ENCODE measurements at places on chromosomes 16 and 17. TPM values are rescaled to one million over a fixed set of nuclear protein-coding genes. Genes with fewer than 3 reads are reported as not detected.

ZP2 gene
- total RNA-seq, result not detected

ACSM2A gene
- total RNA-seq, result not detected

DNA sequence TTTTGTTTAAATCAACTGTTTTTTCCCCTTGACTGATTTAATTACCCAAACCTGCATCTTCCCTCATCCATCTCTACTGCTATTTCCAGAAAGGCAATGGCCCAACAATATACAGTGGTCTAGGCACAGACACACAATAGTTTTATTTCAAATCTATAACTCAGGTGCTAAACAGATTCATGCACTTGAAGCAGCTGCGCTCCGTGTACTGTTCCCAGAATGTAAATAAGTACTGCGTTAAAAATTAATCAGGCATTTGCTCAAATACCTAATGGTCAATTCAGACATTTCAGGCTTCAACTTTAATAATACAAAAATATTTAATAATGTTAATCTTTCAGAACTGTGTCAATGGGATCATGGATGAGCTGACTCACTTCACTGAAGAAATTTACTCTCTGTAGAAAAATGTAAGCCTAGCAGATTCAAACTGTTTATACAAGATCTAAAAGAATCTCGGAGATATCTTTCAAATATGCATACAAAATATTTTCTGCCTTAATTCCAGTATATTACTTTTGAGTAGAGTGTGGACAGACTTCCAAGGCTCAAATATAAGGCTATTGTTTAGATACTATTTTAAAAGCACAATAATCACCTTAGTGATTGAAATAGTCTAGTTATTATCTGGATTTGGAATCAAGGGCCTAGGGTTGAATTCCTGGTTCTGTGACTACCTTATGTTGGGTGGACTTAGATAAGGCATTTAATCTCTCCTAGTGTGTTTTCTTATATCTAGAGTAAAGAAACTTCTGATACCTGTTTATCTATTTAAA, 97.4 kb upstream of the PSMD7 start:
- no peak overlapping the region for H3K4me3 ChIP-seq
- peak; percentile 4 for DNase-seq
- H3K36me3 ChIP-seq, result no peaks in the 10 kb centered on the region
- no peaks in the 10 kb centered on the region for H3K27me3 ChIP-seq
- peaks cover 1% of the 10 kb centered on the region for H3K4me1 ChIP-seq
- no peak overlapping the region for H3K27ac ChIP-seq

- no peaks in the 10 kb centered on the region for H3K27me3 ChIP-seq
- no peak for DNase-seq
Measured at GRCh38 chr17:80719449-80719848, 174.8 kb downstream of the RPTOR start.

KRTAP4-6 gene
- not detected for total RNA-seq

DNA sequence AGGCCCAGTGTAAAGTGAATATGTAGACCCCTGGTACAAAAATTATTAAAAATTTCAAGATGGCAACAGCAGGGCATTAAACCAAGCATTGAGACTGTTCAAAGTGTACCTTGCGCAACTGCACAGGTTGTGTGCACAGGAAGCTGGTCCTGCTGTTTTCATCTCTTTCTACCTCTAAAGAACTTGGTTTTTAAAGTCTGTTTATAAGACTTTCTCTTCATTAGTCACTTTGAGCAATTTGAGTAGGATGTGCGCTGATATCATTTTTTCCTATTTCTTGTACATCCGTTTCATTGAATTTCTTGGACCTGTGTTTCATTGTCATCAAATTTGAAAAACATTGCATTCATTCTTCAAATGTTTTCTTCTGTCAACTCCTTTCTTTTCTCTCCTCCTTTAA, 16.8 kb upstream of the PMP22 start:
- no peak overlapping the region for H3K4me3 ChIP-seq
- peaks cover 10% of the 10 kb centered on the region for H3K4me1 ChIP-seq
- H3K27me3 ChIP-seq, result no peaks in the 10 kb centered on the region
- no peaks in the 10 kb centered on the region for H3K36me3 ChIP-seq

DNA sequence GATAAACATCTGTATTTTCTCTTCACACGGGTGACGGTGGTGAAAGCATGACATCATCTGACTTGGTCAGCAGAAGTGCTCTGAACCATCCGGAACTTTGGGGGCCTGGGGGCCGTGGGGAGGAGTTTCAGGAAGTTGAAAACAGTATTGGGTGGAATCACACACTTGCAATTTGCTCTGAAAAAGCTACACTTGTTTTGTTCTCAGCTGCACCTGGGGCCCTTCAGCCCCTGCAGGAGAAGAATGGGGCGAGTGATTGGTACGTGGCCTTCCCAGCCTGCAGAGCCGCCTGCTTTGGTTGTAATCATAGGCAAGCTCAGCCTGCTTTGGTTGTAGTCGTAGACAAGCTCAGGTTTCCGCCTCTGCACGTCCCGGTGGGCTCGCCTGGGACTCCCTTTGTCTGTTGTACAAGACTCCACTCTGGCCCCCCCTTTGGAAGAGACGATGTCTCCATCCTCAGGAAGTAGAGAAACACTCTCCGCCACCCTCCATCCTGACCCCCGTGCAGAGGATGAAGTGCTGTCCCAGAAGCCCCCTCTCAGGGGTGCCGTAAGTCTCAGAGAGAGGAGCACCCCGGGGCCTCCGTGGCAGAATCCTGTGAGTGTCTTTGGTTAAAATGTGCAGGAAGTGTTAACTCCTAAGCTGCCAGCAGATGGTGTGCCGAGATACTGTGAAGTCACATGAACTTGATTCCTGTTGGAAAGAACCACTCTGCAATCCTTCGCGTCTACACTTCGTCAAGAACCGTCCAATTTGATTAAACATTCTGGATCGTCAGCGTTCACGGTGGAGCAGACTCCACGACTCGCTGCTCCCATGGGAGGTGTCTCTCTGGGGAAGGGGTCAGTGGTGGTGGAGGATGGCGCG, 5.4 kb downstream of the BANP start:
- peak overlapping the region; percentile 55 for H3K27ac ChIP-seq
- H3K36me3 ChIP-seq, result peaks cover 4% of the 10 kb centered on the region
- H3K4me3 ChIP-seq, result no peak overlapping the region

NOTUM gene
- total RNA-seq, result not detected

DNA sequence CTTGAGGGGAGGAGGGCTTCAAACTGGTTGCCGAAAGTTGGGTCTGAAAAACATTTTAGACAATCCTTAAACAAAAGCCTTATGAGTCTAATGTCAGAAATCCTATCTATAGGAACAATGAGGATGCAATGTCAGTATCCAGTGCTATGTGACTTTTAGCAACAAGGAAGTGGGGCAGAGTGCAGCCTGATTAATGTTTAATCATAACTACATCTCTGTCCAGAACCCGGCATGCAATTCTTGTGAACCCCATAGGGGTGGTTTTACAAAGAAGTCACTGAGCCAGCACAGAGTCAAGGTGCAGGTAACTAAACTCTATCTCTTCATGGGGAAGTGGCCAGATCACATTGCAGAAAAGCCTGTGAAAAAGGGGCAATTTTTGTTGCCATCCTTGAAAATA, 267.5 kb downstream of the HS3ST4 start:
- no peaks in the 10 kb centered on the region for H3K36me3 ChIP-seq
- no peak for DNase-seq
- no peak overlapping the region for H3K4me3 ChIP-seq
- H3K27ac ChIP-seq, result no peak overlapping the region
- no peaks in the 10 kb centered on the region for H3K4me1 ChIP-seq

DNA sequence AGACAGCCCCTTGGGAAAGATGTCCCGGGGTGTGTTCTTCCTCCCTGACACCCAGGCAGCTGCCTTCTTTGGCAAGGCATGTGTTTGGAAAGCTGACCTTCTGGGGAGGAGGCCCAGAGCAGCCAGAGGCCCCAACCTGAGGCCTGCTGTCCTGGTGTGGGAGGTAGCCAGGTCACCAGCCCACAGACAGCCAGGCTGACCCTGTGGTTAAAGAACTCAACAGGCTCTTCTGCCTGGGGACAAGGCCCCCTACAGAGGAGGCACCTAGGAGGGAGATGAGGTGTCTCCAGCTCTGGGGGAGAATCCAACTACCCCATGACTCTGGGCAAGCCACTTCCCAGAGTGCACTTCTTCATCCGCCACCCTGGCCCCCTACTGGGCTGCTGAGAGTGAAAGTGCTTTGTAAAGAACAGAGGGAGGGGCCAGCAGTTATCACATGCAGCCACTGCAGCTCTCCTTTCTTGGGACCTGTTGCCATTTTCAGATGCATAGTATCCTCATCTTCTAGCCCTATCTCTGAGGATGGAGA, 13.1 kb upstream of the SREBF1 start:
- H3K27me3 ChIP-seq, result no peaks in the 10 kb centered on the region
- peak; percentile 43 for DNase-seq
- peak overlapping the region; percentile 9 for H3K27ac ChIP-seq
- H3K4me3 ChIP-seq, result no peak overlapping the region
- peaks cover 13% of the 10 kb centered on the region for H3K4me1 ChIP-seq

CFAP97D1 gene
- total RNA-seq, result not detected

AARS1 gene
- total RNA-seq, result 125 TPM

DNA sequence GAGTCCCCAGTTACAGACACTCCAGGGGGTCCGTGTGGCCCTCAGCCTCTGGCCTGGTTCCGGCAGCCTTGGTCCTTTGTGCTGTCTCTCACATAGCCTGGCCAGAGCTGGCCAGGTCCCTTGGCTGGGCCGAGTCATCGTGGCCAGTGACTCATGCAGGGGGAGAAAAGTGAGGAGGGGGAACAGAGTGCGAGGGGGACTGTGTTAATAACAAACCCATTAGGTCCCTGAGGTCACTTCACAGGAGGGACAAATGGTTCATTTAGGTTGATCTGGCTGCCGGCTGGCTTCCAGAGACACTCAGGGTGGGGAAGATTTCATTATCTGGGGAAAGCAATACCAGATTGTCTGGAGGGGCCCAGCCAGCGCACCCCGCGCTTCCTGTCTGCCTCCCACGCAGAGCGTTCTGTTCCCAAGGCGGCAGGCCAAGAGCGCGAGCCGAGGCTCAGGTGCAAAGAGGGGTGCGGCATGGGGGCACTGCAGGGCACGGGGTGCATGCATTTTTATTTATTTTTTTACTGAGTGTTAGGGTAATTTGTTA, 223.1 kb downstream of the SEC14L1 start:
- H3K27me3 ChIP-seq, result no peaks in the 10 kb centered on the region
- no peaks in the 10 kb centered on the region for H3K36me3 ChIP-seq
- H3K4me1 ChIP-seq, result peaks cover 42% of the 10 kb centered on the region
- no peak overlapping the region for H3K4me3 ChIP-seq
- H3K27ac ChIP-seq, result peak overlapping the region; percentile 62

Measured in IMR-90 (cell line).